Kidney (tissue), 22 donors: ENCODE measurements at places on chromosomes 1 and 21. TPM values are rescaled to one million over a fixed set of nuclear protein-coding genes. Genes with fewer than 3 reads are reported as not detected.

SLC22A15 gene
- total RNA-seq: 9.8 TPM

PLA2G2C gene
- total RNA-seq: 0.31 TPM

SPATA21 gene
- total RNA-seq: not detected

MFAP2 gene
- 7.2 TPM for total RNA-seq

CHIT1 gene
- 1.1 TPM for total RNA-seq

SPATA17 gene
- total RNA-seq: 5.7 TPM

DNM3 gene
- total RNA-seq: 19.1 TPM

UMODL1 gene
- total RNA-seq: not detected

CNIH3 gene
- 4.3 TPM for total RNA-seq

PTGS2 gene
- total RNA-seq: 2.7 TPM

PLPPR5 gene
- 0.09 TPM for total RNA-seq

C2CD4D gene
- 0.57 TPM for total RNA-seq

KRTAP19-3 gene
- total RNA-seq: not detected

USH2A gene
- total RNA-seq: 0.06 TPM

LCE2A gene
- total RNA-seq: not detected

NTMT2 gene
- not detected for total RNA-seq

PLEKHN1 gene
- total RNA-seq: 14.3 TPM

TRIM46 gene
- 2.1 TPM for total RNA-seq

ACOT11 gene
- total RNA-seq: 24.6 TPM

RNU1-2 gene
- total RNA-seq: 8,605 TPM

PCSK9 gene
- 0.28 TPM for total RNA-seq

TAL1 gene
- 6.5 TPM for total RNA-seq

KCNJ15 gene
- total RNA-seq: 142 TPM

NCMAP gene
- 11.0 TPM for total RNA-seq

CLIC6 gene
- 10.1 TPM for total RNA-seq

SMCP gene
- not detected for total RNA-seq

A3GALT2 gene
- total RNA-seq: not detected

SGIP1 gene
- 11.2 TPM for total RNA-seq

PTPN22 gene
- 6.6 TPM for total RNA-seq

ZYG11A gene
- total RNA-seq: 0.28 TPM

EPHA8 gene
- total RNA-seq: 0.09 TPM

LCE1E gene
- total RNA-seq: not detected

SH3BGR gene
- 4.0 TPM for total RNA-seq

TFF3 gene
- total RNA-seq: 22.4 TPM

ATP1A1 gene
- 2,241 TPM for total RNA-seq

CELSR2 gene
- 65.6 TPM for total RNA-seq
